ENCODE measurements at places on chromosomes 4 and X. TPM values are rescaled to one million over a fixed set of nuclear protein-coding genes. Genes with fewer than 3 reads are reported as not detected.

The MAP9 gene
- 12.0 TPM for total RNA-seq

The MAGEB1 gene
- not detected for total RNA-seq

The TACR3 gene
- not detected for total RNA-seq

The CXCL3 gene
- total RNA-seq: not detected

GRCh38 chr4:168835880-168836454 lies 174.1 kb downstream of the CBR4 start:
- DNase-seq: no peak

DNA sequence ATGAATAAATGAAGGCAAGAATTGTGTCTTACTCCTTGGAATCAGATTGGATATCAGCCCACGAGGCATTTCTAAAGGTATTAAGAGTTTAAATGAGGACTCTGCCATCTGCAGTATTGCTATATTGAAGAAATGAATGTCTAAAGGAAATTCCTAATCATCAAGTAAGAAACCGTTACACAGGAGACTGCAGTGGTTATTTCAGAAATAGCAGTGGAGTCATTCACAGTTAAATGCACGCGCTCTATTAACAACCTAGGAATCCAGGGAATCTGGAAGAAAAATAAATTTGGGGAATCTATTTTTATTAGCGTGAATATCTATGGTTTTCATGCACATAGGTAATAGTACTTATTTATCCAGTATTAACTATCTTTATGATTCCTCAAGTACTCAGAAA lies 334.2 kb downstream of the TENM3 start:
- no peak for DNase-seq

GRCh38 chr4:123503698-123504363 lies 107.2 kb downstream of the SPRY1 start:
- no peak for DNase-seq

- no peak for DNase-seq
Observed at GRCh38 chr4:73429826-73430587, 6.0 kb upstream of the AFP start.

DNA sequence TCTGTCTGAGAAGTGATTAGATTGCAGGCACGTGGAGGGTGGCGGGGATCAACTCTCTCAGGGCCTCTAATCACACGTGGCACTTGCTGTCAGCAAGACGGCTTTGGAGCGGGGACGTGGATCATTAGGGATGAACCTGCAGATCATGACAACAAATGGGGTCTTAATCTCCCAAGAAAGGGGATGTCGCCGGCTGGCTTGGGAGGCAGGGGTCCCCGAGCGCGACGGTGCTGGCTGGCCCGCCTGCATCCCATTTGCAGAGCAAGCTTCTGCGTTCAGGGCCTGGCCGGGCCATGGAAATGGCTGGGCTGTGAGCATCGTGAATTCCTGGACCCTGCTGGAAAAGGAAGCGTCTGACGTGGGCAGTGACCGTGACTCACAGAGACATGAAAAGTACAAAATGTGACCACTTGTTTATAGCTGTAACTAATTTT lies 85.1 kb upstream of the SHOX start:
- no peak for DNase-seq
